Caco-2 (cell line): ENCODE measurements at places on chromosomes 6 and 20. TPM values are rescaled to one million over a fixed set of nuclear protein-coding genes. Genes with fewer than 3 reads are reported as not detected.

The CRYBG1 gene
- 10.6 and 13.2 TPM in 2 replicates for total RNA-seq

GRCh38 chr6:21710908-21711627 lies 117.5 kb downstream of the SOX4 start:
- DNase-seq = peak; percentile 25
- peaks cover 28% of the 10 kb centered on the region for H3K4me1 ChIP-seq
- H3K36me3 ChIP-seq = no peaks in the 10 kb centered on the region
- no peaks in the 10 kb centered on the region for H3K27me3 ChIP-seq
- no peak overlapping the region for H3K4me3 ChIP-seq
- H3K27ac ChIP-seq = peak overlapping the region; percentile 14

GRCh38 chr6:122861594-122861993 lies 72.5 kb downstream of the SMPDL3A start:
- H3K4me3 ChIP-seq = no peak overlapping the region
- H3K36me3 ChIP-seq = no peaks in the 10 kb centered on the region
- no peaks in the 10 kb centered on the region for H3K4me1 ChIP-seq
- no peaks in the 10 kb centered on the region; the same call in 1 of the 2 replicates for H3K27me3 ChIP-seq
- DNase-seq = no peak
- H3K27ac ChIP-seq = no peak overlapping the region

The FLRT3 gene
- 98.2 and 107 TPM in 2 replicates for total RNA-seq

The GGTLC1 gene
- total RNA-seq = 0.68 and 1.3 TPM in 2 replicates

- no peak overlapping the region for H3K4me3 ChIP-seq
- DNase-seq = no peak
- no peaks in the 10 kb centered on the region for H3K4me1 ChIP-seq
- H3K36me3 ChIP-seq = no peaks in the 10 kb centered on the region
Measured at GRCh38 chr6:47853766-47854165, 71.9 kb downstream of the OPN5 start.

The SYCP2L gene
- 0.12 and 0.20 TPM in 2 replicates for total RNA-seq

The GRM4 gene
- 0.09 TPM in 1 of 2 replicates, not detected in the other for total RNA-seq

- no peaks in the 10 kb centered on the region for H3K36me3 ChIP-seq
- no peaks in the 10 kb centered on the region; the same call in 1 of the 2 replicates for H3K4me1 ChIP-seq
- H3K27me3 ChIP-seq = no peaks in the 10 kb centered on the region
- H3K4me3 ChIP-seq = no peak overlapping the region
- DNase-seq = no peak
- no peak overlapping the region for H3K27ac ChIP-seq
Measured at GRCh38 chr20:1830240-1830639, 65.0 kb upstream of the SIRPA start.

GRCh38 chr6:120675886-120676285 lies 658.4 kb downstream of the TBC1D32 start:
- no peak overlapping the region for H3K27ac ChIP-seq
- no peak for DNase-seq
- H3K4me1 ChIP-seq = no peaks in the 10 kb centered on the region

GRCh38 chr6:135306740-135307420 lies 125.8 kb downstream of the MYB start:
- H3K27ac ChIP-seq = no peak overlapping the region
- no peak for DNase-seq
- H3K36me3 ChIP-seq = no peaks in the 10 kb centered on the region
- no peaks in the 10 kb centered on the region for H3K4me1 ChIP-seq
- H3K4me3 ChIP-seq = no peak overlapping the region

The KIF25 gene
- not detected in 2 replicates for total RNA-seq

- H3K4me1 ChIP-seq = no peaks in the 10 kb centered on the region
- H3K36me3 ChIP-seq = no peaks in the 10 kb centered on the region
- no peak overlapping the region for H3K4me3 ChIP-seq
- H3K27ac ChIP-seq = no peak overlapping the region
- DNase-seq = no peak
Measured at GRCh38 chr6:132412656-132413498, 11.6 kb upstream of the MOXD1 start.

The PKIB gene
- 18.6 and 18.8 TPM in 2 replicates for total RNA-seq

DNA sequence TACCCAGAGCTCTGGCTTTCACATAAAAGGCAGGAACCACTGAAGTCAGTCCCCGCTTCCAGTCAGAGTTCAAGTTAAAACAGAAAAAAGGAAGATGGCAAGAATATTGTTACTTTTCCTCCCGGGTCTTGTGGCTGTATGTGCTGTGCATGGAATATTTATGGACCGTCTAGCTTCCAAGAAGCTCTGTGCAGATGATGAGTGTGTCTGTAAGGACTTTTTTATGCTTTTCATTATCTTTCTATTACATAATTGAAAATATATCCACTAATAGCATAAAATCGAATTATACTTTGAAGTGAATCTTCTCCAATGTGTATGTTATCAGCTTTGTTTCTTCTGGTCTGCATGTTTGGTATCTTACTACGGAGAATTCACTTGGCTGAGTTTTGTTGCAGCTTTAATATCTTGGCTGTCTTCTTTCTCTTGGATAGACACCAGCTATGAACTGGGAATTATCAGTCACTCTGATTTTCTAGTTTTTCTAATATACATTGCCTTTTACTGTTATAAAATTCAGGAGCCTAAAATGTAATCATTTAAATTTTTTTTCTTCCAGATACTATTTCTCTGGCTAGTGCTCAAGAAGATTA lies at the start of gene OTOR:
TSS of gene OTOR (plus strand) at position 51 of the 593 bp plus-strand sequence. CDS start at position 95, 44 bp downstream.
- no peak within 1 kb of the TSS for H3K27ac ChIP-seq
- H3K4me3 ChIP-seq = no peak within 1 kb of the TSS
- H3K36me3 ChIP-seq = no peaks in the 10 kb centered on the region
- peaks cover 8% of the 10 kb centered on the region for H3K4me1 ChIP-seq

The TEAD3 gene
- total RNA-seq = 51.8 and 57.2 TPM in 2 replicates

DNA sequence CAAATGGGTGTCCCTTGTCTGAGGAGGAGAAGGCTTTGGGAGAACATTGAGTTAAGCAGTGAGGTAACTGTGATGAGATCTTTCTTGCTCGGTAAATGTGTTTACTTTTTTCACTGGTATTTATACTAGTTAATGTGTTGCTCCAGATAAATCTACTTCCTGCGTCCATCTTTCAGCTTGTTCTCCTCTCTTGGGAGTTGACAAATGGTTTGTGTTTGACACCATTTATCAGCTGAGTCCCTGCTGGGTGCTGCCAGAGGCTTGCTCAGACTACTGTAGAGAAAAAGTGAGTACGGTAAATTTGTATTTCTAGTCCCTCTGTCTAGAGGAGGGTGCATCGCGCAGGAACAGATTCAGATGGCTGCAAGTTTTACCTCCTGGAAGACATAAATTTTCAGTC lies 8.3 kb upstream of the PRDM1 start:
- H3K27ac ChIP-seq = no peak overlapping the region
- no peaks in the 10 kb centered on the region; the same call in 1 of the 2 replicates for H3K4me1 ChIP-seq
- no peak for DNase-seq
- no peaks in the 10 kb centered on the region for H3K27me3 ChIP-seq

DNA sequence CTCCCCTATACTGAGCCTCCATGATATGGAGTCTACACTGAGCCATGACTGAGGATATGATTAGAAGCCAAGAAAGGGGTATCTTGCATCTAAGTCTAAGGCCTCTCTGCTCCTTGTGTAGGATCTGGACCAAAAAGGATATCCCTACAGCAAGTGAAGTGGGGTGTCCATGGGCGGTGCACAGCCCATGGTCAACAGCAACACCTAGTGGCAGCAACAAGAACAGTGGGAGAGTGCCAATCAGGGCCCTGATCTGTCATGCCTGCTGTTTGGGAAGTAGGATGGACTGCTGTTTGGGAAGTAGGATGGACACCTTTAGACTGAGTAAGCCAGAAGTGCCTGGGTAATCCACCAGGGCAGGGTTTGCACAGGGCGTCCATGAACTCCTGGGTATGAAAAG lies 22.4 kb downstream of the PTGIS start:
- no peaks in the 10 kb centered on the region for H3K27me3 ChIP-seq
- H3K4me3 ChIP-seq = no peak overlapping the region
- H3K4me1 ChIP-seq = peaks cover 10% of the 10 kb centered on the region
- no peak for DNase-seq
- no peak overlapping the region for H3K27ac ChIP-seq

The MEP1A gene
- total RNA-seq = 8.1 and 12.0 TPM in 2 replicates

GRCh38 chr6:36548401-36548743 lies 1.1 kb upstream of the STK38 start:
- no peaks in the 10 kb centered on the region for H3K36me3 ChIP-seq
- H3K4me1 ChIP-seq = peaks cover 6% of the 10 kb centered on the region; the same call in 1 of the 2 replicates
- no peaks in the 10 kb centered on the region for H3K27me3 ChIP-seq

DNA sequence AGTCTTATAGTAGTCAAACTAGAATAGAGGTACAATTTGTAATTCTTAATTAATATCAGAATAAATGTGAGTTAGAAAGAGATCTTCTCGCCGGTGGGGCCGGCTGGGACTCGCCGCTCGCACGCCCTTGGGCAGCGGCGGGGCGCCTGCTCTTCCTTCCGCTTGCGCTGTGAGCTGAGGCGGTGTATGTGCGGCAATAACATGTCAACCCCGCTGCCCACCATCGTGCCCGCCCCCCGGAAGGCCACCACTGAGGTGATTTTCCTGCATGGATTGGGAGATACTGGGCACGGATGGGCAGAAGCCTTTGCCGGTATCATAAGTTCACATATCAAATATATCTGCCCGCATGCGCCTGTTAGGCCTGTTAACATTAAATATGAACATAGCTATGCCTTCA lies 123.7 kb upstream of the OGFRL1 start:
- H3K36me3 ChIP-seq = no peaks in the 10 kb centered on the region
- no peak for DNase-seq
- H3K27me3 ChIP-seq = no peaks in the 10 kb centered on the region; the same call in 1 of the 2 replicates
- H3K27ac ChIP-seq = no peak overlapping the region

DNA sequence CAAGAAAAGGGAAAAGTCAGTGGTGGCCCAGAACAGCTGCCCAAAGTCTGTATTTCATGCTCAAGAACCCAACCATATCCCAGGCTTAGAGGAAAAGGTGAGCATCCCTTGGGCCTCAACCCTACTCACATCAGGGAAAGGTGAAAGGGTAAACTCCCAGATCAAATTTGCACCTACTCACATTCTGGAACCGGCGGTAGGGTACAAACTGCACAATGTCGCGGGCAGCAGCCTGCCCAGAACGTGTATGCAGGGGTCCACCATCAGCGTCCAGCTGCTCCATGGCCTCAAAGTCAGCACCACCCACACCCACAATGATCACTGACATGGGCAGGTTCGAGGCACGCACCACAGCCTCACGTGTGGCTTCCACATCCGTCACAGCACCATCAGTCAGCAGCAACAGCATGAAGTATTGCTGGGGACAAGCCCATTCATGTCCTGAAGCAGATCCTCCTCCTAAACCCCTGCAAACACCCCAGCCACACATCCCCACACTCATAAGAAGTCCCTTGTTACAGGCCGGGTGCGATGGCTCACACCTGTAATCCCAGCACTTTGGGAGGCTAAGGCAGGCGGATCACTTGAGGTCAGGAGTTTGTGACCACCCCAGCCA lies 10.9 kb downstream of the SPAG4 start:
- no peaks in the 10 kb centered on the region for H3K4me1 ChIP-seq
- H3K4me3 ChIP-seq = no peak overlapping the region
- peaks cover 16% of the 10 kb centered on the region for H3K36me3 ChIP-seq
- no peak overlapping the region for H3K27ac ChIP-seq
- no peaks in the 10 kb centered on the region for H3K27me3 ChIP-seq
- no peak for DNase-seq

The NRSN1 gene
- total RNA-seq = not detected in 2 replicates

GRCh38 chr20:4950437-4950836 lies 50.9 kb downstream of the SLC23A2 start:
- H3K4me1 ChIP-seq = no peaks in the 10 kb centered on the region
- H3K27me3 ChIP-seq = no peaks in the 10 kb centered on the region
- no peaks in the 10 kb centered on the region for H3K36me3 ChIP-seq
- DNase-seq = no peak
- H3K27ac ChIP-seq = no peak overlapping the region

GRCh38 chr20:35664466-35665206 lies at the start of the genes CPNE1 and RBM12:
TSS of gene CPNE1 (minus strand) at chr20:35664900. CDS start at chr20:35632923, 31,977 bp downstream.
TSS of gene RBM12 (minus strand) at chr20:35664900. CDS start at chr20:35655322, 9,578 bp downstream.
- peak; percentile 99 for DNase-seq
- H3K4me3 ChIP-seq = peak within 1 kb of the TSS; percentile 87
- peaks cover 30% of the 10 kb centered on the region for H3K4me1 ChIP-seq
- H3K27me3 ChIP-seq = no peaks in the 10 kb centered on the region
- peak within 1 kb of the TSS; percentile 96 for H3K27ac ChIP-seq

- H3K27ac ChIP-seq = no peak overlapping the region
- no peak for DNase-seq
- no peaks in the 10 kb centered on the region for H3K36me3 ChIP-seq
- no peaks in the 10 kb centered on the region for H3K27me3 ChIP-seq
- H3K4me3 ChIP-seq = no peak overlapping the region
Measured at GRCh38 chr6:134870677-134871498, 79.0 kb downstream of the ALDH8A1 start.

DNA sequence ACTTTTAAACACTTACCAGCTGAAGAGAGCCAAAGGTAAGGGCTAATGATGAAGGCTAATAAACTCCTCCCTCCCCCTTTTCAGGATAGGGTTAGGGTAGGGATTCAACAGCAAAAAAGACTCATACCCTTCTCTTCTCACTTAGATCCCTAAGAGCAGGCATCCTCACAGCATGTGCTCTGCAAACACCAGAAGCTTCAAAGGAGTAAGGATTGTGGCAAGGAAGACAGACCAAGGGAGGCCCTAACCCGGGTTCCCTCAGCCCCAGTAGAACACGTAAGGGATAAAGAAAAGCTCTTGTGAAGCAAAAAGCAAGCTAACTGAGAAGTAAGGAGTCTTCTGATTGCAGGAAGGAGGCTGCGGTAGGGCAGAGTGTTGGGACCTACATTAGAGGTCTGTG lies 11.6 kb downstream of the MAP3K7 start:
- no peaks in the 10 kb centered on the region for H3K27me3 ChIP-seq
- no peak for DNase-seq
- no peaks in the 10 kb centered on the region; the same call in 1 of the 2 replicates for H3K4me1 ChIP-seq
- no peak overlapping the region for H3K27ac ChIP-seq
- H3K36me3 ChIP-seq = no peaks in the 10 kb centered on the region
- no peak overlapping the region for H3K4me3 ChIP-seq

The GPR6 gene
- not detected in 2 replicates for total RNA-seq

DNA sequence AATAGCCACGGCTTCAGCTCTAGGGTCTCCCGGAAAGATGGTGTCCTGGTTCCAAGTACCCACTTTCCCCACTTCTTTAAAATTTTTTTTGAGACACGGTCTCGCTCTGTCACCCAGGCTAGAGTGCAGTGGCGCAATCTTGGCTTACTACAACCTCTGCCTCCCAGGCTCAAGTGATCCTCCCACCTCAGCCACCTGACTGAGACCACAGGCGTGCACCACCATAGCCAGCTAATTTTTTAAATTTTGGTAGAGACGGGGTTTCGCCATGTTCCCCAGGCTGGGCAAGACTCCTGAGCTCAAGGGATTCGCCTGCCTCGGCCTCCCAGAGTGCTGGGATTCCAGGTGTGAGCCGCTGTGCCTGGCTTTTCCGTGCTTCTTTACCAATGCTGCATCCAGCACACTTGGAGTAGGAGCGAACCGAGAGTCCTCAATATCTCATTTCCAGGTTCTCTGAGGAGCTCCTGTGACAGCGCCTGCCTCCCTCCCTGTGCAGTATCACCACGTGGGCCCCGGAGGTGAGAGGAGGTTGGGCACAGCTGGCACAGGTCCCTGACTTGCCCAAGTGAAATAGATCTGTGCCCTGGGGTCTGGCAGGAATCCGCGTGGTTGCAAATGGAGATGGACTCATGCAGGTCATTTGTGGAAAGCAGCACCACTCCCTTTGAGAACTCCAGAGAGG lies 37.3 kb downstream of the EZR start:
- no peak for DNase-seq
- no peaks in the 10 kb centered on the region for H3K27me3 ChIP-seq
- H3K36me3 ChIP-seq = peaks cover 13% of the 10 kb centered on the region
- peaks cover 16% of the 10 kb centered on the region for H3K4me1 ChIP-seq
